ENCODE measurements at places on chromosomes 16 and 17.

DNA sequence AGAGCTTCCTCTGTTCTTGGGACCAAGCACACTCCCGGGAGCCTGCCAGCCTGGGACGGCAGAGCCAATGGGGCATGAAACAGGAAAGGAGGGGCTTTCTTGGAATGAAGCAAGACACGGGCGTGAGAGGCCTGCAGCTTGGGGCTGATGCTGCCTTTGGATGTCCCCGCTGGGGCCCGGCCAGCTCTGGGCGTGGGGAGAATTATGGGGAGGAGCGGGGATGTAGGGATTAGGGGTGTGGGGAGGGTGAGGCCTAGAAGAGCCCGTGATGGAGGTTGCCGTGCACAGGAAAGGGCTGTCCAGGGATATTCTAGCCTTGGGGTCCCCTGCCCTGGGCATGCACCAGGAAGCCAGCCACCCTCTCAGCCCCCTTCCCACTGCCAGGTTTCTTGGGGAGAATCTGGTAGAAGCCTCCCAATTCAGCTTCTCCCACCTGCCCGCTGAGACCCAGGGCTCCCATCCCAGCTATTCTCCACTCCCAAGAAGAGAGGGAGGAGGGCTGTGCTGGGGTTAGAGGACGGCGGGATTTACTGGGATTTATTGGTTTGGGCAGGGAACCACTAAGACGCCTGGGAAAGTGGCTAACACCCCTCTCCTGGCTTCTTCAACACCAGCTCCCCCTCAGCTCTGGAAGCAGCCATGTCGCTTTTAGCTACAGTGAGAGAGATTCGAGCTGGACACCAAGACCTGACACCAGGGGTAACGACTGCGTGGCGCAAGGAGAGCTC lies 20.0 kb upstream of the NXPH3 start:
- no peak for DNase-seq

- no peak for DNase-seq
Measured at GRCh38 chr16:20243731-20244281, 83.5 kb downstream of the GP2 start.

- no peak for DNase-seq
Measured at GRCh38 chr16:58217311-58217925, 19.5 kb upstream of the CSNK2A2 start.

DNA sequence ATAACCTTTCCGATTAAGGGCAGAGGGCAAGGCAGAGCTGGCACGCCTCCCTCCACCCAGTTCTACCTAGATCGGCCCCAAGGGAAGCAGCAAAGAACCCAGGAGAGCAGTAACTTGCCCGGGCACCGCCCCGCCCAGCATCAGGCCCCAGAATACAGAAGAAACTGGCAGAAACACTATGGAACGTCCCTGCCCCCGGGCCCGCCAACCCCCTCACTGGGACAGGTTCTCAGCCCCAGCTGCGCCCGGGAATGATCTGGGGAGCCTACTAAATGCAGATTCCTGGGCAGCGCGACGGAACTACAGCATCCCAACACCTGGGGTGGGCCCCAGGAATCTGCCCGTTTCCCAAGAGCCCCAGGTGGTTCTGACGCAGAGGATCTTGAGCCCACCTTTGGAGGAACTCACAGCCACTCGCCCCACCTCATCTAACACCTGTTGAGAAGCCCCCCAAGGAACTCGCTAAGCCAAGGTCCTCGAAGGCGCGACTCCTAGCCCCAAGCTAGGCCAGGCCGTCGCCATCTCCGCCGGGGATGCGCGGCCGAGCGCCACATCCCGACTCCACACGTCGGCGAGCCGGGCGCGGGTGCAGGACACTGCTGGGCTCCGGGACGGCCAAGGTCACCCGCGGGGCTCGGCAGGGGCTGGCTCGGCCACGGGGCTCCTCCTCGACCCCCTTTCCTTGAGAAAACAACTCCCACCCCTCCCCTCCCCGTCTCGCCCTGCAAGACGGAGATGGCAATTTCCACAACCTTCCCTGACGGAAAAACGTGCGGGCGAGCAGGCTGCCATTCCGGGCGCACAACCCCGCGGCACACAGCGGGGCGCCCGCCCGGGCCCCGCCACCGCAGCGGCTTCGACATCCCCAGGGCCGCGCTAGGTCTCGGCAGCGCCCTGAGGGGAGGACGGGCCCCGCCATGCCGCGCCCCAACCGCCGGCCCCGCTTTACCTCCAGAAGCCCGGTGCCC lies 913 bp downstream of the CDIP1 start:
- DNase-seq, result peak; percentile 79

DNA sequence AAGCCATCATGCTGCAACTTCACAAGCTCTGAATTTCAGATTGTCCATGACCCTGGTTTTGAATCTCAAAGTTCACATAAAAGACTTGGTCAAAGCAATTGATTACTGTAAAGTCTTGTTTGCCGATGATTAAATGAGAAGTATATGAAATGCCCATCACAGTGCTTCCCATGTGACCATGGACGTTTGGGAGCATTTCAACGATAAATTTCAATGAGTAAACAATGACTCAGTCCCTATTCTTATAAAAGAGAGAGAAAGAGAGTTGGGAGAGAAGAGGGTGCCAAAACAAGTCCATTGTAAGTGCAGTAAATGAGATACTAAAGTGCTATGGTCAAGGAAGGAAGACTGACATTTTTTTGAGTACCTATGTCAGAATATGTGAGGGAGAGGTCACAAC lies 276.9 kb downstream of the SOX9 start:
- no peak for DNase-seq

GRCh38 chr17:76720941-76721340 lies 5.5 kb downstream of the JMJD6 start:
- DNase-seq, result no peak

Measured in right kidney (tissue), 9 donors.